Mammary epithelial cell (primary cell): ENCODE measurements at places on chromosomes 5 and 9. TPM values are rescaled to one million over a fixed set of nuclear protein-coding genes. Genes with fewer than 3 reads are reported as not detected.

The GEMIN5 gene
- 12.6 TPM for polyA plus RNA-seq

The SLC28A3 gene
- 0.12 TPM for polyA plus RNA-seq

The TLE1 gene
- polyA plus RNA-seq: 18.3 TPM

The MTAP gene
- polyA plus RNA-seq: 59.0 TPM

GRCh38 chr5:9188131-9188530 lies 357.7 kb downstream of the SEMA5A start:
- DNase-seq: peak; percentile 62

- no peak for DNase-seq
Observed at GRCh38 chr5:172878933-172879752, 45.1 kb downstream of the ERGIC1 start.

GRCh38 chr5:14417792-14418765 lies 163.5 kb upstream of the OTULINL start:
- no peak for DNase-seq

GRCh38 chr9:12859704-12860251 lies 85.0 kb downstream of the LURAP1L start:
- peak; percentile 96 for DNase-seq

DNA sequence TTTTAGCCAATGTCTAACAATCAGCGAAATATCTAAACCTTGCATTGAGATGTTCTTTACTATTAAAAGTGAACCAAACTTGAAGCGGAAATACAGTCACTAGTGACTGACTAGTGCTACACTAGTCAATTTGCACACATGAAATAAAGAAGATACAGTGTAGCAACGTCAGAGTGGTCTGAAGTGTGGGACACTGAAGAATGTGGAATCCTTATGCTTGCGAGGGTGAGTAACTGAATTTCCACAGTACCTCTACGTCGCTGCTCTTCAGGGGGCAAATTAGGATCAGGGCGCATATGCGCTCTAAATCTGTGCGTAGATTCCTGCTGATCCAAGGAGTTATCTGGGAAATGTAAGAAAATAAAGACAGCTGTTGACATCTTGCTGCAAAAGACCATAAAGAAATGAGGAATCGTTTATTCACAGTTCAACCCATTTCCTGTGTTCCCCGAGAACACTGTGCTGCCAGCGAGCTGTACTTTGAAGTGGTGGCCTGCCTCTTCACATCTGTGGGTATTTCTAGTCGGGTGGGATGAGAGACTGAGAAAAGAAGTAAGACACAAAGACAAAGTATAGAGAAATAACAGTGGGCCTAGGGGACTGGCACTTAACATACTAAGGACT lies 39.8 kb upstream of the FLT4 start:
- no peak for DNase-seq

DNA sequence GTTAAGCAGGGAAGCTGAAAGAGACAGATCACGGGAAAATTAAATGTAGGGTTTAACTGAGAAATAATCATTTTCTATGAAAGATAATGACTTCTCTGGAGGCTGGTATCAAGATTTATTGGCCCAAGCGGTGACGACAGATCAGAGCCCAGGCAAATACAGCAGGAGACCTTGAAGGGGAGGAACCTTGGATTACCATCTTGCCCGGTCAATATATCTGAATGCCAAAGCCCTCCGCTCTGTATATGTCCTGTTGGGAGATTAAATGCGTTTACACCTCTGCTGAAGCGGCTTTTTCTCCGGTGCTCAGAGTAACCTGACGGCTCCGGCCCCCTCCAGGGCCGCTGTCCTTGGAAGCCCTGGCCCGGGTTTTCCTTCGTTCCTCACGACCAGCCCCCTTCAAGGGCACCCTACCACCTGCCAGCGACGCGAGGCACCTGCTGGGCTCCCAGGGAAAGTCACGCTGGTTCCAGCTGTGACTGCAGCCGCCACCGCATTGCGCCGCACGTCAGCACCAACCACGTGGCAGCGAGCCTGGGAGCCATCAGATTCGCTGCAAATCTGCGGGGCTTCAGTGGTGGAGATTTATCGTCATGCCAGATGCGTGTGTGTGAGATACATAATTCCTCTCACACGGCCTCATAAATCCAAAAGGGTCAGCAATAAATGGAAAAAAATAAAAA lies 4.4 kb upstream of the QSOX2 start:
- no peak for DNase-seq

GRCh38 chr9:108562176-108562575 lies 293.6 kb downstream of the ACTL7B start:
- peak; percentile 99 for DNase-seq

DNA sequence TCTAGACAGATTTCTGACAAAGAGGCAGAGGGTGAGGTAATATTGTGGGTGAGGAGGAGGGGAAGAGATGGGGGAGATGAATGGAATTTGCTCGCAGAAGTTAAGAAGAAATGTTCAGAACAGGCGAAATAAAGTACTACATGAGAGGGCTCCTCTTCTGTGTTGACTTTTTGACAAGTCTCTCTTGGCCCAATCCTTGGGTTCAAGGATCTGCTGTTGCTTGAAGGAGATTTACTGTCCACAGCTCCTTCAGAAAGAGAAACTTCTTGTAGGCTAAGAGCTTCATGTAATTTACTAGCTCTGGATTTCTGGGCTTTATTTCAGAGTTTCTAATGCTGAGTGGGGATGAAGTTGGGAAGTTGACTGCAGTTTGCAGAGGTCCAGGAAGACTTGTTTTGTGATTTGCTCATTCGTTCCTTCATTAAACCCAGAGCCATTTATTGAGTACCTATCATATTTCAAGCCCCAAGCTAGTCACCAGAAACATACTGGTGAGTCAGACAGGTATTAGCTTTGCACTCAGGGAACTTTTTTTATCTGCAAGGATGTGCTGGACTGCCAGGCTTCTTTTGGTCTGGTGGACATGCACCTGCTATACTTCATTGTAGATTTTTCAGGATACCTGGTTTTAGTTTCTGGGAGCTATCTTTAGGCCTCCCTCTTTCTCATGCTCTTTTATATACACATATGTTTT lies 402.9 kb upstream of the CLINT1 start:
- DNase-seq: peak; percentile 2

- peak; percentile 84 for DNase-seq
Observed at GRCh38 chr5:143536364-143536763, 132.9 kb upstream of the NR3C1 start.
